ENCODE measurements at places on chromosomes 7 and 10. TPM values are rescaled to one million over a fixed set of nuclear protein-coding genes. Genes with fewer than 3 reads are reported as not detected.

Gene LIPK
- total RNA-seq: not detected

Gene CDHR1
- total RNA-seq: not detected

Gene PRXL2A
- total RNA-seq: 13.9 TPM

Gene C10orf105
- total RNA-seq: under 0.01 TPM

Gene GIMAP4
- not detected for total RNA-seq

Gene ZMIZ2
- total RNA-seq: 9.1 TPM

Gene EPC1
- 19.3 TPM for total RNA-seq

Gene MCM7
- 16.7 TPM for total RNA-seq

Gene CTAGE8
- total RNA-seq: 0.83 TPM

Gene ZNF277
- 83.0 TPM for total RNA-seq

Gene AKR1D1
- not detected for total RNA-seq

Gene PNLIPRP3
- total RNA-seq: not detected

Gene NODAL
- not detected for total RNA-seq
